Hematopoietic multipotent progenitor cell treated with erythropoietin and hydrocortisone succinate and interleukin-3 and kit ligand, for 15 days (in vitro differentiated cells): ENCODE measurements at places on chromosomes 5 and 9.

- no peak for DNase-seq
Measured at GRCh38 chr9:101324245-101324804, 60.5 kb downstream of the BAAT start.

DNA sequence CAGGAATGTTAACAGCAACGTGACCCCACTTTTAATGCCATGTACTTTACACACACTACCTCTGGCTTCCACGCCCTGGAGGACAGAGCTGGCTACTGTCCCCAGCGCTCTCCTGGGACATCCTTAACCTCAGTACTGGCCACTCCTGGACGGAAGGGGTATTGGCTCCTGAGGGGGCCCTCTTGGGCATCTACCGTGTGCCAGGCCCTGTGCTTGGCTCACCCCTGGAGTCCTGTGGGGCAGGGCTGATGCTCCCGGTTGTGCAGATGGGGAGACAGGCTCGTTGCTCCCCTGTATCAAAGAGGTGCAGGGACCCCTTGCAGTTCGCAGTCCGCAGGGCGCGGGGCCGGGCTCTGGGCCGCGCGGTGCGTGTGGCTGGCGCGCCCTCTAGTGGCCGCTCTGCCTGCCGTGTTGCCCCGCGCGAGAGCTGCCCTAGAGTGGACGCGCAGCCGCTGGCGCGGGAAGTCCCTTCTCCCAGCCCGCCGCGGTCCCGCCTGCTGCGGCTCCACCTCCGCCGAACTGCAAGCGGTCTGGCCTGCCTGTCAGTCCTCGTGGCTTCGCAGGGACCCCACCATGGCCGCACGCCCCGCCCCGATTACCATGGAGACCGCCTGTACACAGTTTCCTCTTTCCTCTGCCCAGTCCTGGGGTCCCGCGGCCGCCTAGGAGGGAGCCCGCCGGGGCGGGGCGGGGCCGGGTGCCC is at the start of gene WDR38:
Gene WDR38, plus strand, starts transcription at position 632 of the 703 bp plus-strand sequence. CDS start 72 bp downstream, outside the sequence.
- peak; percentile 75 for DNase-seq

DNA sequence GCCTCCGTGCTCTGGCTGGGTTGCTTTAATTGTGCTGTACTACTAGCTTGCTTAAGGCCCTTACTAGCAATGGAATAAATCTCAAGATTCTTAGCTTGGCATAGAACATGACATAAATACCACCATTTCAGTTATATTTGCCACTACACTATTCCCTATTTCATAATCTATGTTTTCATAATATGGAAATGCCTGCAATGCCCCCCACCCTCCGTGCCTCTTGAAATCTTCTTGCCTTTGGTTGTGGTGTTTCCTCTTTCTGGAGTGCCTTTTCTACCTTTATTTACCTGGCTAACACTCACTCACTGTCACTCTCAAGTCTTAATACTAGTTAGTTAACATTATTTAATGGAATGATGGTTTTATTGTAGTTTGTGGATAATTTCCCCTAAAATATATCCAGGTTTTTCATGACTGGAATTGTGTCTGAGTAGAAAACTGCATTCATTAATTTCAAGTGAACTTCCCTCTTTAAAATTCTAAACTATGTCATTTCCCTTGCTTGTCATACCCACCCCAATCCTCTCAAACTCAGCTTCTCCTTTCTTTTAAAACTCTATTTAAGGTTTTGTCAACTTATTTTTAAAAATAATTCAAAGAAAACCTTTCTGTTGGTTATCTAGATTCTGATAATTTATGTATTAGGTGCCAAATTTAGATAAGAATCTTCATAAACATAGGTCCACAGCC is 521.7 kb upstream of the DAB2 start:
- no peak for DNase-seq

DNA sequence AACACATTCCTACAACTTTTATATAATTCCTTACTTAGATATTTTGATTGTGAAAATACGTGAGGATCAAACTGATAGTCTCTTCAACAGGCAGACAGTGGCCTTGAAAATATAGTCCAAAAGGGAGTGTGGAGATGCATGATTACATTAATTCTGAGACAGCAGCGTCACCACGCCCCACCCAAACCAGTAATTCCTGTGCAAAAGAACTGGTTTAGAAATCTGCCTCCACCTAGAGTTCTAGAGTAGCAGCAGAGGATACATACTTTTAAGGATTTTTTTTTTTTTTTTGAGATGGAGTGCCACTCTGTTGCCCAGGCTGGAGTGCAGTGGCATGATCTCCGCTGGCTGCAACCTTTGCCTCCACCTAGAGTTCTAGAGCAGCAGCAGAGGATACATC is 1.6 kb upstream of the TUT7 start:
- DNase-seq: peak; percentile 57
